ENCODE measurements at places on chromosomes 2 and 18.

GRCh38 chr2:144833075-144833637, 313.2 kb upstream of the ZEB2 start:
- no peak for DNase-seq

DNA sequence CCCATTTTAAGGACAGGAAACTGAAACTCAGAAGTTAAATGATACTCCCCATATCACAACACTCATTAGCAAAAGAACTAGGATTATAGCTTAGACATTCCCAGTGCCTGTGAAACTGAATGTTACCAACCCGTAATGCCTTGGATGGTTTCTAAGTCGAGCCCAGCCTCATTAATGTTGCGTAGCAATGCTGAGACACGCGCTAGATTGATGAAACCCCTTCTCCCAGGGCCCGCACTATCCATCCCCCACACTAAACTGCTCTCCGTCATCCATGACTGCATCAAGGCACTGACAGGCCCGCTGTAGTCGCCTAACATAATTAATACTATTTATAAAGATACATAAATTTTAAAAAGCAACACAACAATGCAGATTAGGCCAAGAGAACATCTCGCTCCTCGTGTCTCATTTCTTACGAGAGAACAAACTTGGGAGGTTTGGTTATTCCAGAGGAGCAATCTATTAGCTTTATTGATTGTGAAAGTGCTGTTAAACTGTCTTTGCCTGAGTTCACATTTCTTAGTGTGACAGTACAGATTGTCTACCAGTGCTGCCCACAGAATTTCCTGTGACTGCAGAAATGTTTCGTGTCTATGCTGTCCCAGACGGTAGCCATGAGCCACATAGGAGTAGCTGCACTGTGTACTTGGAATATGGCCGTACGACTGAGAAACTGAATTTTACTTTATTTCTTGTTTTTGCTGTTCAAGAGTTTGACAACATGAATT, 312.2 kb upstream of the RAB12 start:
- no peak for DNase-seq

- DNase-seq: no peak
These were observed 5.9 kb downstream of the MSL3B start for GRCh38 chr2:233862261-233862768.

- DNase-seq: no peak
These were observed 17.7 kb upstream of the ARL5A start for GRCh38 chr2:151845884-151846283.

GRCh38 chr2:42314892-42315468, 46.0 kb downstream of the COX7A2L start:
- DNase-seq: no peak

DNA sequence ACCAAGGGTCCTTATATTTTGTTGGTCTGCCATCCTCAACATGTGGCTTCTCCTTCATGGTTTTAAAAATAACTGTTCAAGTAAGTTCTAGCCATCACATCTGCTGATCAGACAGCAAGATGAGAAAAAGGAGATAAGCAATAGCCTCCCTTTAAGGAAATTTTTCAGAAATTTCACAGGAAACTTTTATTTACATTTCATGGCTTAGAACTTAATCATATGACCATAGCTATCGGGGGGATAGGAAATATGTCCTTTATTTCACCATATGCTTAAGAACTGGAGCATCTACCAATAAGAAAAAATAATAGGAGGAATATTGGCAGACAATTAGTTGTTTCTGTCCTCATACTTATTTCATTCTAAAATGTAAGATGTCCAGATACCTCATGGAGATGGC, 16.2 kb downstream of the ATF2 start:
- DNase-seq: no peak

GRCh38 chr2:124325667-124326440, 300.8 kb downstream of the CNTNAP5 start:
- no peak for DNase-seq

- no peak for DNase-seq
These were observed 244.2 kb upstream of the ACVR2A start for GRCh38 chr2:147600646-147601045.

DNA sequence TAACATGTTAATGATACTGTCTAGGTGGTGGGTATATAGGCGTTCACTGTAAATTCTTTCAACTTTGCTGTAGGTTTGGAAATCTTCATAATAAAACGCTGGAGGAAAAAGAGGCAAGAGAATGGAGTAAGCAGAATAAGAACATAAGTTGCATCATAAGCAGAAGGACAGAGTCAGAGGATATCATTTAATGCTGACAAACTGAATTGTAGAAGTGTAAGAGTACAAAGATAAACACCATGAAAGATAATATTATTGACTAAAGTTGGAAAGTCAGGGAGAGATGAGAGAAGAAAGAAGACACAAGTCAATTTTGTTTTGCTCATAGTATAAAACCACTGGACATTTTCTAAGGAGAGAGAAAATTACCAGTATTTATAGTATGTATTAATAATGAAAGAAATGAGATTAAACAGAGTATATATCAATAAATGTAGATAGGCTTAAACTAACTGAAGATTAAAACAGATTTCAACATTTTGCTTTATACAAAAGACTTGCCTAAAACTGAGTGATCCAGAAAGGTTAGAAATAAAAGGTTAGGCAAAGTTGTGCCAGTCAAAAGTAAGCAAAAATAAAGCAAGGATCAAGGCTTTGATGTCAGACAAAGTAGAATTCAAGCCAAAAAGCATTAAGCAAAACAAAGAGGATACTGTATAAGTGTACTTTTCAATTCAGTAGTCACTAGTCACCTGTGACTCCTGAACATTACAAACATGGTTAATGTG, 42.4 kb upstream of the VIT start:
- DNase-seq: no peak

DNA sequence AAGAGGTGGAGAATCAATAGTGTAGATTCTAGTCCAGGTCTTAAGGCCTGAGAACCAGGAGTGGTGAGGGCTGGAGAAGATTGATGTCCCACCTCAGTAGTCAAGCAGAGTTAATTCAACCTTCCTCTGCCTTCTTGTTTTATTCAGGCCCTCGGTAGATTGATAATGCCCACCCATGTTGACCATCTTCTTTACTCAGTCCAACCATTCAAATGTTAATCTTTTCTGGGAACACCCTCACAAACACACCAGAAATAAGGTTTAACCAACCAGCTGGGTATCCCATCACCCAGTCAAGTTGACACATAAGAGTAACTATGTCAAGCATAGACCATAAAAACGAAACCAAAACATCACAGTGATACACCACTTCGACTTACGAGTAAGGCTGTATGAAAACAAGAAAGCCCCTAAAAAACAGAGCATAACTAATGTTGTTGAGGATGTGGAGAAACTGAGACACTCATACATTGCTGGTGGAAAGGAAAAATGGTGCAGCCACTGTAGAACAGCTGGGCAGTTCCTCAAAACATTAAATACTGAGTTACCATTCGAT, 57.5 kb downstream of the SLC35F5 start:
- DNase-seq: no peak

DNA sequence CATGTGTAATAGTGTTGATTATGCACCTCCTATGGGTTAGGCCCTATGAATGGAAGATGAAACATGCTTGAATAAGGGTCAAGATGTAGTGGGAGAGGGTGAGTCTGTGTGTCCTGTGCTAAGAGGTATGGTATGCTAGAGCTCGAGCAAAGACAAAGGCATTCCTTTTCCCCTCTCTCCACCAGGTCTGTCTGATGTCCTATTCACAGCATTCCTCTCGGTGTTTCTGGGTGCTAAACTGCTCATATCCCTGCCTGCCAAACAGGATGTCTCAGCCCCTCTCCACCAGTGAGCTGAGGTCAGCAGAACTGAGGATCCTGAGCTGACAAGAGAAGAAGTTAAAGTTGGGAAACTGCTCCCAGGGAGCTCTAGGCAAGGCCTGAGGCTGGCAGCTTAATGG, 344.9 kb downstream of the TSN start:
- no peak for DNase-seq

DNA sequence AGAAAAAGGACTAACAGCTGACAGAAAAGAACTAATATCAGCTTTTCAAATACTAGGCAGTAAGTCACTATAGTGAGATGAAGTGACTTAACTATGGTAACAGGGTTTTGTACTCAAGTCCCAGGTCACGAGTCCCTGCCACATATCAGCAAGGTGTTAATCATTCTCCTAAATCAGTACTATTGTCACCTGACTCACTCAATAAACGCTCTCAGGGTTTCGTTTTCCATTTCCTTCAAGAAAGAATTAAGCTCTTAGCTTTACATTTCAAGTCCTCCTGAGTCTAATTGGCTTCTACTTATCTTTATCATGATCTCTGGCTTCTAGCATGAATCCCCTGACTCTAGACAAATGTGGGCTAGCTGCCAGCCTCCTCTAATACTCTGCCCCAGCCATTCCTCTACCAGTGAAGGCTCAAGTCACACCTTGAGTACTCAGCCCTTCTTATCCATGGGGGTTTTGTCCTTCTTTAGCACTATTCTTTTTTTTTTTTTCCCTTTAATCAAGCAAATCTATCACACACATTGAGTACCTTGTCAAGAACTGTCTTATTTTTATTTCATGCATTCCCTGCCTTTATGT, 20.0 kb downstream of the BUB1 start:
- DNase-seq: no peak

GRCh38 chr18:3383381-3383915, 66.5 kb upstream of the TGIF1 start:
- DNase-seq: no peak

DNA sequence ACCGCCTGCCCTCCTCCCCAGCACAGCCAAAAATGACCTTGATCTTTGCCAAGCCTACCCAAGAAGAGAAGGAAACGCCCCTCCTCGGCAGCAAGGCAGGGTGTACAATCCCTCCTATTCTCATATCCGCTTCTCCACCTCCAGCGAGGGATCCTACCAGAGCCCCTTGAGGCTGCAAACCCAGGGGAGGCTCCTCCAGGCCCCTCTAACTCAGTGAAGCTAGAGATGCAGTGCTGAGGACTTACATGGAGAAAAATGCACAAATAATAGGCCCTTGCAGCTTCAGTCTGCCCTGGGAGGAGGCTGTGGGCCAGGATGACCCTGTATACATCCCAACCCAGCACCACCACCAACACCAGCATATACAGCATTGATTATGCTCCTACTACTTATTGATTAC, 46.9 kb upstream of the POMC start:
- no peak for DNase-seq

DNA sequence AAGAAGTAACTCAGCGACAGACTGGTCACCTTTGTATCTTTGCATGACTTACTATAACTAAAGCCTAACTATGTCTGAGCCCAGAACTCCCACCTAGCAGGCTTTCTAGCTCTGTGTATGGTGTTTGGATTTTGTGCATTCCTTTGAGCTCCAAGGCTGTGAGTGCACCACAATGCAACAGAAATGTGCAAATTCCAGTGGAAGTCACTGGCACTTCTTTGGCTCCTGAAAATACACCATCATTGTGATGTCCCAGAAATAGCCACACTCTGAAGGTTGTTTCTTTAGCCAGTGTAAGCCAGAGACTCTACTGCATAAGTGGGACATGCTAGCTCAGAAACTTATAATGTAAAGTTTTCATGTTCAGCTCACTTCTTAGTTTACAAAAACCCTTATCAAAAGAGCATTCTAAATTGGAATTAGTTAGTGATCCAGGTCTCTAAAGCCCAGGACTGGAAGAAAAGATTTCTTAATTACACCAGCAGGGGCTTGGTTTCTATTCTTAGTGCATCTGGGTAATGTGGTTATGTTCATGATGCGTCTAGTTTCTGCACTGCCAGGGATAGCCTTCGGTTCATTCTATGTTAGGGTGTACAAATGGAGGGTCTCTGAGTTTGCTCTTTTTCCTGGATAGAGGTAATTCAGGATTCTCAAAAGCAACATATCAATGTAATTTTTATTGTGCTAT, 1239.5 kb upstream of the ZEB2 start:
- DNase-seq: no peak

GRCh38 chr2:37766106-37766505, 94.7 kb upstream of the CDC42EP3 start:
- no peak for DNase-seq

- no peak for DNase-seq
These were observed 43.1 kb downstream of the TTN start for GRCh38 chr2:178764097-178764496.

- DNase-seq: no peak
These were observed 118.6 kb downstream of the LYPD6 start for GRCh38 chr2:149449017-149449416.

GRCh38 chr2:170878505-170878904, 50.5 kb upstream of the GORASP2 start:
- no peak for DNase-seq

- no peak for DNase-seq
These were observed 77.6 kb upstream of the CRIM1 start for GRCh38 chr2:36277881-36278523.

DNA sequence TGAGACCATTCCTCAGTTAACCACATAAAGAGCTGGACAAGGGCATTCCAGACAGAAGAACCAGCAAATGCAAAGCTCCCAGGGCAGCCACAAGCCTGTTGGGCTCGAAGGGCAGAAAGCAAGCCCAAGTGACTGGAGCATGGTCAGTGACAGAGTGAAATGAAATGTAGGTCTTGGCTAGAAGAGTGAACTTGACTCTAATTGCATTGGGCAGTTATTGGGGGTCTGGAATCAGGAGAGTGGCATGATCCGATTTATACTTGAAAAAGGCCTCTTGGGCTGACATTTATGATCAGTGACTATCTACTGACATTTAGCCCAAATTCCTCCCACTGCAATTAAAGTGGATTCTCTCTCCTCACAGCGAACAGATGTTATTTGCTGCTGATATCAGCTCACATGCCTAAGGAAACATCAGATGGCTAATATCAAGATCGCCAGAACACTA, 152.5 kb upstream of the KLF7 start:
- no peak for DNase-seq

DNA sequence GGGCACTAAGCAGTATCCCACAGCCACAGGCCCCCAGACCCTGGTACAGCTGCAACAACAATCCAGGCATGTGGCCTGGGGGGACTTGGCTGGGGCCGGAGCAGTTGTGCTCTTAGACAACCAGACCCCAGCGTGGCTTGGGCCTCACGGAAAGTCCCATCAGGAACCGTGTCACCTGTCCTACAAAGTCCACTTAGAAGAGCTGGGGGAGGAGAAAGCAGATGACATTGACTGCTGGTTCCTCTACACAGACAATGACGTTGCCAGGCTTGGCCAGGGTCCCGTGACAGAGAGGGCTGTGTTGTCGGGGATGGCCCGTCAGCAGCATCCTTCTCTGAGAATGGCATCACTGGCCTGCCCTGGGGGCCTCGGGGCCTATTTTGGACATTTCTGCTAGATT, 124.5 kb downstream of the SEPTIN10 start:
- no peak for DNase-seq

GRCh38 chr2:129699781-129700573, 279.5 kb upstream of the RAB6C start:
- no peak for DNase-seq

GRCh38 chr2:74255660-74256213, 57.3 kb downstream of the MTHFD2 start:
- DNase-seq: no peak
